ENCODE measurements at places on chromosomes 16 and 17.

- no peak for DNase-seq
Observed at GRCh38 chr16:31473264-31473984, 1.5 kb downstream of the TGFB1I1 start.

- DNase-seq: no peak
Observed at GRCh38 chr16:228151-228851, 948 bp downstream of the LUC7L start.

GRCh38 chr17:39340731-39341130, 60.7 kb downstream of the FBXL20 start:
- DNase-seq: no peak

DNA sequence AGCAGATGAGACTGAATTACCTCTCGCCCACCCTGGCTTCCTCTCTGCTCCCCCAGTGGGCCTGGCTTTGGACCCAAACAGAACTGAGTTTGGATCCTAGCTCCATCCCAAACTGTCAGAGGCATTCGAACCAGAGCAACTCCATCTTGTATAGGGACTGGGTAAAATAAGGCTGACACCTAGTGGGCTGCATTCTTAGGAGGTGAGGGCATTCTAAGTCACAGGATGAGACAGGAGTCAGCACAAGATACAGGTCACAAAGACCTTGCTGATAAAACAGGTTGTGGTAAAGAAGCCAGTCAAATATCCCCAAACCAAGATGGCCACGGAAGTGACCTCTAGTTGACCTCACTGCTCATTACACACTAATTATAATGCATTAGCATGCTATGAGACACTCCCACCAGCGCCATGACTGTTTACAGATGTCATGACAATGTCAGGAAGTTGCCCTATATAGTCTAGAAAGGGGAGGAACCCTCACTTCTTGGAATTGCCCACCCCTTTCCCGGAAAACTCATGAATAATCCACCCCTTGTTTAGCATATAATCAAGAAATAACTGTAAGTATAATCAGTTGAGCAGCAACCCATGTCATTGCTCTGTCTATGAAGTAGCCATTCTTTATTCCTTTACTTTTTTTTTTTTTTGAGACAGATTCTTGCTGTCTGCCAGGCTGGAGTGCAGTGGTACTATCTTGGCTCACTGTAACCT, 44.4 kb downstream of the LYRM1 start:
- peak; percentile 7 for DNase-seq

DNA sequence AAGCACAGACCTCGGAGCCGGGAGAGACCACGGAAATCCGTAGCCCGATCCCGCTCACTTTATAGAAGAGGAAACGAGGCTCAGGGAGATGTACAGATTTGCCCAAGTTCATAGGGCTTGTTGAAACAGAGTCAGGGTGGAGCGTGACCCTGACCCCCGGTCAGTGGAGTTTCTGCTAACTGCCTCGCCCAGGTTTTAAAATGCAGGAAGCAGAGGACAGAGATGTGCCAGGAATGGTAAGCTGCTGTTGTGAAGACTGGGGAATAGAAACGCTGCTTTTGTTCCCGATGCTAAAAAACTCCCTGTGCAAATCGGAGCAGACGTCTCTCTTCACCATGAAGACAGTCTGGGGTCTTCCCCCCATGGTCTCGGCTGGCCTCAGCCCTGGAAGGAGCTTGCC, 403.0 kb downstream of the SEC14L1 start:
- DNase-seq: no peak

Measured in GM12864 (cell line).